ENCODE measurements at places on chromosomes 12 and 14. TPM values are rescaled to one million over a fixed set of nuclear protein-coding genes. Genes with fewer than 3 reads are reported as not detected.

KRT7 gene
- 3.7 TPM for total RNA-seq

DNA sequence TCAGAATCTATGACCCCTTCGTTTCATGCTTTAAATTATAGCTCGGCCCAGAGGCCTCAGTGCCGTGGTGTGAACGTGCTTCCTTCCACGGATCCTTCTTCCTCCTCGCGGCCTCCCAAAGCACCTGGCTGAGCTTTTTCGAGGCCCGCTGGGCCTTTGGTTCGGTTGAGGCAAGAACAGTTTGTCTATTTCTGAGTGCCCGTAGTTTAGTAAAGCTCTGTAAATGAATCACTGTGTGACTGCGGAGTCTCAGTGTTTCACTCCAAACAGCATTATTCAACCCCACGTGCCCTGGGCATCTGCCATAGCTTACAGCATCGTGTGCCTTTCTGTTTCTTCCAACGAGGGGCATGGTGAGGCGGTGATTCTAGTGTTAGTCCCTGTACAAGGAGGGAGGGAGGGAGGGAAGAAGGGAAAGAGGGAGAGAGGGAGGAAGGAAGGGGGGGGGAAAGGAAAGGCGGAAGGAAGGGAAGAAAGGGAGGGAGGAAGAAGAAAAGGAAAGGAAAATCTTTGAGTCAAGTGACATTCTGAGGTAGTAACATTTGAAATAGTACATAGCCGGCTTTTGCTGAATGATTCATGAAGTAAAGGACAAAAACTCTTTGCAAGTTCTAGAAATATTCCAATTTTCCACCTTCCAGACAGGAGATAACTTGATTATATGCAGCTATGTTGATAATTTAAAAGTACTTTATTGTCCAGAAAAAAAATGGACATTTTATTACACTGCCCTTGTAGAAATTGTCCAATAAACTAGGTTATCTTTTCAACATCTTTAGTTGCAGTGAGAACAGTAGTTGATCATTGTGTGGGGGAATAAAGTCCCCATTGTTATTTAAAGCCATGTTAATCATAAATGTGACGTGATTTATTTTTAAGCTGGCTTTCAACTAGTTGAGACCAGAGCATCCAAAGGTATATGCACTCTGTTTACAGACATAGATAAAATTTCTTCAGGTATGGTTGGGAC lies 1.2 kb upstream of the TRIM9 start:
- peaks cover 29% of the 10 kb centered on the region for H3K27me3 ChIP-seq
- peak overlapping the region; percentile 33 for H3K27ac ChIP-seq
- peaks cover 10% of the 10 kb centered on the region for H3K4me1 ChIP-seq
- peak overlapping the region; percentile 81 for H3K4me3 ChIP-seq
- peak; percentile 33 for DNase-seq

DNA sequence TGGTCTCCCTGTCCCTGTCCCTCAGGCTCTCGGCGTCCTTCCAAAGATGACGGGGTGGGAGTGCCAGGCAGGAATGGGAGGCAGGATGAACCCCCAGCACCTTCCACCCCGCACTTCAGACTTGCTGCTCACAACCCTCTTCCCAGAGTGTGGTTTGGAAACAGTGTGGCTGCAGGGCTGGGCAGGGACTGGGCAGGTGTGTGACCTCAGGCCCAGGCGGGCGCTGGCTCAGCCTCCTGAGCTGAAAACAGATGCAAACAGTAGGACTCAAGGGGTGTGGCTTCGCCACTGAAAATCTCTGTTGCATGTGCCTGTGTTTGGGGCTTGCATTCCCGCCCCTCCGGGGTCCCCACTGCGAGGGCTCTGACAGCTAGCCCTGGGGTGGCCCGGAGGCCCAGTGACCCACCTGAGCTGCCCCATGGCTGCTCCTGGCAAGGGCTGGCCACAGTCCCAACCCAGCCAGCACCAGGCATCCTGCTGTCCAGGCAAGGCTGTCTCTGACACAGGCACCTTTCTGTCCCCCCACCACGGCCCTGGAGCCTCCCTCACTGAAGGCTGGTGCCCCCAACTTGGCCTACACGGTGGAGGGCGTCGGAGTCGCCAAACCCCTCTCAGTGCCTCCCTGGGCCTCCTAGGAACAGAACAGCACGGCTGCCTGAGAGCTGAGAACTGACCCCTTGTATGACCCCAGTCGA lies 46.1 kb downstream of the BEGAIN start:
- DNase-seq, result no peak
- H3K27me3 ChIP-seq, result no peaks in the 10 kb centered on the region
- no peak overlapping the region for H3K27ac ChIP-seq
- no peaks in the 10 kb centered on the region for H3K36me3 ChIP-seq
- H3K4me3 ChIP-seq, result no peak overlapping the region

DNA sequence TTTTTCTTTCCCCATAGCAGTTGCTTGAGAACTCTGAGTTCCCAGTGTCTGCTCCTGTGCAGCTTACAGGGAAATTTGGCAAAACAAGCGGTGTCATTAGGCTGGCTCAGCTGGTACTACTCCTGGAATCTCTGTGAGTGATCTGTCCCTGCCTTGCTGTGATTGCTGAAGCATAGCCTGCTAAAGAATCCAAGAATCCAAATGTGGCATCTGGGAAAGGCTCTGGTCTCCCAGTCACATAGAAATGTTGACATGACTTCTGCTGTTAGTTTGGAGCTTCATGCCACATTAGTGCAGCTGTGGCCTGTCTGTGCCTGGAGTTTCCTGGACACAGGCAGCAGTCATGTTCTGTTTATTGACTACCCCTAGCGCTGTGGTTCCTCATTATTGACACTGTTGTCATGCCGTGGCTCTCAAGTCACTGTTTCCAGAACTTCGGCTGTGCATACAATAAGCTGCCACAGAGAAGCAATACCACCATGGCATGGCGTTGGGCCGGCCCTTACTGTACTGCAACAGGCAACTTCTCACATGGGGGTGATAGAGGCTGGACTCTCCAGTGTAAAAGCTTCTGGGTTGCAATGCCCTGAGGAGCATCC lies 166.8 kb downstream of the MYRFL start:
- H3K36me3 ChIP-seq, result no peaks in the 10 kb centered on the region
- no peaks in the 10 kb centered on the region for H3K27me3 ChIP-seq
- no peak for DNase-seq
- H3K4me1 ChIP-seq, result no peaks in the 10 kb centered on the region
- no peak overlapping the region for H3K27ac ChIP-seq

SLC7A7 gene
- total RNA-seq, result 0.10 TPM
